ENCODE measurements at places on chromosomes 3 and 15. TPM values are rescaled to one million over a fixed set of nuclear protein-coding genes. Genes with fewer than 3 reads are reported as not detected.

The DCP1A gene
- 33.8 TPM for total RNA-seq

The GATM gene
- total RNA-seq: 3.5 TPM

DNA sequence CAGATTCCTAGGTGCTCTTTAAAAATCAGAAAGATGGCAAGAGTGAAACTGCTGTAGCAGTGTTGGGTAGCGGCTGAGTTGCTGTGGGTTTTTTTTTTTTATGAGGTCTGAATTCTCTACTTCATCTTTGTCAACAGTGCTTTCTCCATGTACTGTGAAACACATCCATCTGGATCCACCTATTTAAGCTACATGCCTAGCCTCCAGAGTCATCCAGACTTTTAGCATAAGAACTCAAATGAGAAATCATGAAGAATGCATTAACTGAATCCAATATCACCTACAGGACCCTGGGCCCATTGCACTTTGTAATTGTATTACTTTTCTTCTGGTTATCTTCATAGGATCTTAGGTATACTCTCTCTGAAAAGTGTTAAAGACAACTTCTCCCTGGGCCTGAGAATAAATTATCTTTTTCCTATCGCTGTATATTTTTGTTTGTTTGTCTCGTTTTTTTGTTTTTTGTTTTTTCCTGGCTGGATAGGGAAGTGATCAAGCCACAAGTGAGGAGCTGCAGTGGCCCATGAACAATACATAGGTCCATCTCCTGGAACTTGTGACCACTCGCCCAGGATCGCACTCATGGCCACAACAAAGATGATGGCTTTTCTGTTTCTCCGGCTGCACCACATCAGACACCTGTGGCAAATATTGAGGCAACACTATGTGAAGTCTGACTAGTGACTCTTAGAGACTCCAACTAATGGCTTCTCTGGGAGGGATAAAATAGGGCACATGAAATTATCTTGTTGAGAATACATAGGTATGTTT is 609.9 kb upstream of the AGTR1 start:
- no peak overlapping the region for H3K27ac ChIP-seq
- no peaks in the 10 kb centered on the region for H3K4me1 ChIP-seq
- H3K27me3 ChIP-seq: no peaks in the 10 kb centered on the region
- no peak for DNase-seq
- H3K4me3 ChIP-seq: no peak overlapping the region

The CPEB1 gene
- total RNA-seq: not detected

The RPL4 gene
- total RNA-seq: 3,652 TPM

The SLC28A2 gene
- total RNA-seq: not detected

The VIPR1 gene
- 5.4 TPM for total RNA-seq

- H3K27me3 ChIP-seq: peaks cover 2% of the 10 kb centered on the region
- H3K36me3 ChIP-seq: no peaks in the 10 kb centered on the region
- DNase-seq: no peak
- peaks cover 3% of the 10 kb centered on the region for H3K4me1 ChIP-seq
Observed at GRCh38 chr3:198032039-198032936, 72.3 kb downstream of the LMLN start.
